ENCODE measurements at places on chromosomes 1 and 21.

DNA sequence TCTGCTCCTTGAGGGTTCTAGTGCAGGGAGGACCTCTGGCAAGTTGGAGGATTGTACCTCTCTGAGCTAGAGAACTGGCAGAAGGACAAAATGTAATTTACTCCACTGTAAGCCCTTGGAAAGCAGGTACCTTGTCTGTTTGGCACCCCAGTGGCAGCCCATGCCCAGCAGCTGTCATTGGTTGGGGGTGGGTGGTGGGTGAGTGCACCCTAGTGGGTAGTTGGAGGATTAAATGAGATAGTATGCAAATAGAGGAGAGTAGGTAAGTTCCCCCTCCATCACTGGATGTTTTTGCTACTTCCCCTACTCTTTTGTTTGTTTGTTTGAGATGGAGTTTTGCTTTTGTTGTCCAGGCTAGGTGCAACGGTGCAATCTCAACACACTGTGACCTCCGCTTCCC is 69.8 kb downstream of the RYR2 start:
- DNase-seq: no peak

DNA sequence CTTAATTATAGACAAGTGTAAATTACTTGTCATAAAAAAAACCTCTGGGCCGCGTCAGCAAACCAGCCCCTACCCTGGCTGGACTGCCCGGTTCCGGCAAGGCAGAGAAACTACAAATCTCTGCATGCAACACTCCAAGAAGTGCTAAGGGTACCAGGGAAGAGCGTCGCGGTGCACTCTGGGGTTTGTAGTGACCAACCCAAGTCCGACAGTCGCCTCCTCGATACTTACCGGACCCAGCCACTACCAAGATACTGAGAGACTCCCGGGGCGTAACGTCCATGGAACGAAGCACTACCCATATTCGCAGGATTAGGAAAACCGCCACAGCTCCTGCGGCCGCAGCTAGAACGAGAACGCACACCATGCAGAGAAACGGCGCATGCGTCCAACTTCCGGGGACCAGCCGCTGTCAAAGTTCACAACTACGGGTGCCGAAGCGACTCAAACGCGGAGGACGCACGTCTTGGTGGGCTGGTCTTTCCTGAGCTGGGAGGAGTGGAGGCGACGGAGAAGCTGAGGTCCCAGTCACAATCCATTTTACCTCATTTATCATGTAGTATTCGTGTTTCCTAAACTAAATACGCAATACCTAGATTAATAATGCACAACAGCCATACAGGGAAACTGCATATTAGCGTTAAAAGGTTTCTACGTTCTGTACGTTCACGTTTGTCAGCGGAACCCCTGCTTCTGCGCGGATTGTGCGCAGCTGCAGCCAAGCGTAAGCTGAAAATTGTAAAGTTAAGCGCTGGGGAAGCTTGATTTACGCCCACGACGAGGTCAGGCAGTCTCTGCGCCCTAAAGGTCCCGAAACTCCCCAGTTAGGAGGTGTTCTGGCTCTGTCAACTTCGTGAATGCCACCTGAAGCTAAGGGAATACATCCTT is at the start of gene ALG14:
TSS of gene ALG14 (minus strand) at position 420 of the 888 bp plus-strand sequence. CDS start at position 367, 53 bp downstream.
- DNase-seq: peak; percentile 95

- no peak for DNase-seq
Observed at GRCh38 chr1:228288536-228289238, 80.8 kb downstream of the OBSCN start.

DNA sequence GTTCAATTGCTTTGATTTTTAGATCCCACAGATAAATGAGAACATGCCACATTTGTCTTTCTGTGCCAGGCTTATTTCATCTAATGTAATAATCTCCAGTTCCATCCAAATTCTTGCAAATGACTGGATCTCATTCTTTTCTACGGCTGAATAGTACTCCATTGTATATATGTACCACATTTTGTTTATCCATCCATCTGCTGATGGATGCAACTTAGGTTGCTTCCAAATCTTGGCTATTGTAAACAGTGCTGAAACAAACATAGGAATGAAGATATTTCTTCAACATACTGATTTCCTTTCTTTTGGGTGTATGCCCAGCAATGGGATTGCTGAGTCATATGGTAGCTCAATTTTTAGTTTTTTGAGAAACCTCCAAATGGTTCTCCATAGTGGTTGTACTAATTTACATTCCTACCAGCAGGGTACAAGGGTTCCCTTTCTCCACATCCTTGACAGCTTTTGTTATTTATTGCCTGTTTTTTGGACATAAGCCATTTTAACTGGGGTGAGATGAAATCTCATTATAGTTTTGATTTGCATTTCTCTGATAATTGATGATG is 344.4 kb downstream of the KCTD3 start:
- DNase-seq: peak; percentile 43

Measured in EL (cell line).